Stimulated activated CD8-positive, alpha-beta memory T cell treated with anti-CD3 and anti-CD28 coated beads, Interleukin-7, amount 100 ng/mL, for 1 hour (primary cell): ENCODE measurements at places on chromosomes 2 and 18.

DNA sequence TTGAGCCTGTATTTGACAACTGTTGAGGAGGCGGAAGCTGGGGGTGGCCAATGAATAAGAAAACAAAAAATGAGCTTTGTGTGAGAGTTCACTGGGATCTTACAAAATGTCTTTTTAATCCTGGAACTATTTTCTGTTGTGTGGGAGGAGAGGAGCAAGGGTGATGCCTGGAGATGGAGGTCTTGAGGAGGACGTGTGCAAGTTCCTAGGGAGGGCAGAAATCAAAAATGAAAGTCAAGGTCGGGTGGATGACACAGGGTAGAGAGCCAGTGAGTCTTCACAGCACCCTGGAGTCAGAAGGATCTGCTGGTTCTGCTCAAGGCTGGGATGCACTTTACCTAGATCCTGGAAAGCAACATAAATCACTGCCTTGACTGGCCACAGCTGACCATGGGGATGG is 180.3 kb upstream of the PKDCC start:
- no peak for DNase-seq

DNA sequence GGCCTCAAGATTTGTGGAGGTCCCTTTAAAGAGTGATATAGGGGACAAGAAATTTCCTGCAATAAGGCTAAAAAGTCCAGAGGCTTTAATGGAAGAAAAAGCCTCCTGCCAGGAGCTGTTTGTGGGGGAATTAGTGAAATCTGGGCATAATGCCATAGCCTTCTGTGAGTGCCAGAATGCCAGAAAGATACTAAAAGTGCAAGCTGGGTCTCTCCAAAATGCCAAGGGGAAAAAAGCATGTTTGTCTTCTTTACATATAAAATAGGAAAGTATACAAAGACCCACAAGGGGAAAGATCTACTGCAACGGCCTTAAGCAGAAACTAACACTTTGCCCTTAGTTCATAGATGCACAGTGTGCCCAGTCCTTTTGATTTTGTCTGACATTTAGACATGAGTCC is 647.7 kb upstream of the ZNF804A start:
- DNase-seq, result no peak

GRCh38 chr2:37291680-37292079 is 33.0 kb downstream of the PRKD3 start:
- DNase-seq, result no peak

DNA sequence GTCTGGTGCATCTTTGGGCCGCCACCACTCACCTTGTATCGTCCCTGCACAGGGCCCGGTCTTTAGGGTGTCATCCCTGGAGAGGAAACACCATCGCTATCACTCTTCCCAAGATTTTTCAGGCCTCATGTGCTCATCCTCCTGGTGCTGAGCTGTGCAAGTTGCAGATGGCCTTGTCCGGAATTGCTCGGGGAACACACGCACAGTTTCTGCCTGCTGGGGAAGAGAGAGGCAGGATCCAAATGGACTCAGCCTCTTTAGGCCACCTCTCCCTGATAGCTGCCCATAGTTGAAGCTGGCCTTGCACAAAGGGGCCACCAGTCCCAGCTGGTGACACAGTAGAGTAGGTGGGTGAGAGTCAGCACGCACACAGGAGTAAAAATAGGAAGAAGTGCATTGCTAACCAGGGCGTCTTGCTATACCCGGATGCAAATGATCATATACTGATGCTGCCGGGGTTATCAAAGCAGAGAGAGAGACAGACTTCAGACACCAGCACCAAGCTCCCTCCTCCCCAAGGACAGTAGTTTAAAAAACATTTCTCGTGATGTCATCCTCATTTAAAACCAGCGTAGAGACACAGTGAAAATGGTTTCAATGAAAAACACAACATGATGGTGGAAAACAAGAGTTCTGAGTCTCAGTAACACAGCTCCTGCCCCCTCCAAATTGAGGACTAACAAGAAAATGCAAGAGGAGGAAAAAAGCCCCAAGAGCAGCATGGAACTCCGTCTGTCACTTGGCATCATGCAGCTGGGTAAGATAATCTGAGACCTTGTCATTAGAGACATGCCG is 147.5 kb upstream of the NCK2 start:
- DNase-seq, result no peak

- no peak for DNase-seq
These were observed 215.4 kb upstream of the HNRNPA3 start for GRCh38 chr2:176997074-176997791.

- DNase-seq, result no peak
These were observed 52.9 kb upstream of the APCDD1 start for GRCh38 chr18:10401521-10401920.
